H1 (cell line): ENCODE measurements at places on chromosomes 5 and 9.
A peak's percentile ranks its signal among the peaks of the same experiment; 100 is the strongest.

DNA sequence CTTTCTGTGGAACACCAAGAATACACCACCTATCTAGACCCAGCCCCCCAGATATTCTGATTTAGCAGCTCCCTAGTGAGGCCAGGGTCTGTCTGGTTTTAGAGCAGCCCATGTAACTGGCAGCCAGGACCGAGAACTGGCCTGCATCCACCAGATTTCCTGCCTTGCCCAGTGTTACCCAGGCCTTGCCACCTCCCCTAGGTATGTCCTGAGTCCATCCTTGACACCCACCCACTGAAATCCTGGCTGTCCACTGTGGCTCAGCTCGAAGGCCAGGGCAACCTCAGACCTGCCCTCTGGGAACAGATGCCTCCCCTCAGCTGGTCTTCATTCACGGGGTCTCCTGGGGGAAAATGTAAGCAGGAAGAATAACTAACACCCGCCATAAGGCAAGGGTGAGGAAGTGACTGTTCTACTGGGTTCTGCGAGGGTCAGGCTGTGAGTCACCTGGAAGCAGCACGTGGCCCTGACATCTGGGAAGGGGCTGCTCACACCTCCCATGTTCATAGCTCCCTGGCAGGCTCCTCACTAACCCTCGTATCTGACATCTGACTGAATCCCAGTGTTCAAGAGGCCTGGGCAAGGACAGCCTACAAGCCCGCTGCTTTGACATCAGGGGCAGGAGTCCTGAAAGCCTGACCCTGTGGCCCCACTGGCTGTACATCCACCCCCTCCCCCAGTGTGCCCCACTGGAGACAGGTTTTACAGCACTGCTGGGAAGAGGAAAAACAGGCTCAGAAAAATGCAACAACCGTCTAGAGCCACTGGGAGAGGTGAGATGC is 72.7 kb downstream of the SEMA4D start:
- no peak overlapping the region for H3K4me3 ChIP-seq
- H3K27me3 ChIP-seq = no peaks in the 10 kb centered on the region
- peaks cover 8% of the 10 kb centered on the region for H3K4me1 ChIP-seq
- H3K36me3 ChIP-seq = no peaks in the 10 kb centered on the region

GRCh38 chr9:79885093-79885857 is 313.5 kb downstream of the TLE4 start:
- DNase-seq = no peak
- H3K4me3 ChIP-seq = no peak overlapping the region
- H3K27ac ChIP-seq = no peak overlapping the region
- no peaks in the 10 kb centered on the region for H3K27me3 ChIP-seq
- no peaks in the 10 kb centered on the region for H3K36me3 ChIP-seq

DNA sequence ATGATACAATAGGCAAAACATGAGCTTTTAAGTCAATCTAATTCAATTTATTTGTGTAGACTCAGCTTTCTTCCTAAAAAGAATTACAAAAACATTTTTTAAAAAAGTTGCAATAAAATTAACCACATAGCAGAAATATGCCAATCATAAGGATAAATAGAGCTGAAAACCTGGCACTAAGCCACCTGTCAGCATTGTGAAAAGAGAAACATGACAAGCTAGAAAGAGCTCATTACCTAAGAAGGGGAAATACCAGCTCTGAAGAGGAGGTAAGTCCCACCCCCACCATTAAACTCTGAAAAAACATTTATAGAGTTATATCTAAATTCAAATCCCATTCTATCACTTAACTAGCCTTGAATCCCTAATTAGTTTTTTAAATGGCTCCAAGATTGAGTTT is 372.9 kb downstream of the OSTF1 start:
- H3K36me3 ChIP-seq = no peaks in the 10 kb centered on the region
- H3K4me1 ChIP-seq = peaks cover 11% of the 10 kb centered on the region; the same call in 1 of the 2 replicates
- H3K27ac ChIP-seq = no peak overlapping the region
- DNase-seq = no peak
- no peaks in the 10 kb centered on the region for H3K27me3 ChIP-seq

DNA sequence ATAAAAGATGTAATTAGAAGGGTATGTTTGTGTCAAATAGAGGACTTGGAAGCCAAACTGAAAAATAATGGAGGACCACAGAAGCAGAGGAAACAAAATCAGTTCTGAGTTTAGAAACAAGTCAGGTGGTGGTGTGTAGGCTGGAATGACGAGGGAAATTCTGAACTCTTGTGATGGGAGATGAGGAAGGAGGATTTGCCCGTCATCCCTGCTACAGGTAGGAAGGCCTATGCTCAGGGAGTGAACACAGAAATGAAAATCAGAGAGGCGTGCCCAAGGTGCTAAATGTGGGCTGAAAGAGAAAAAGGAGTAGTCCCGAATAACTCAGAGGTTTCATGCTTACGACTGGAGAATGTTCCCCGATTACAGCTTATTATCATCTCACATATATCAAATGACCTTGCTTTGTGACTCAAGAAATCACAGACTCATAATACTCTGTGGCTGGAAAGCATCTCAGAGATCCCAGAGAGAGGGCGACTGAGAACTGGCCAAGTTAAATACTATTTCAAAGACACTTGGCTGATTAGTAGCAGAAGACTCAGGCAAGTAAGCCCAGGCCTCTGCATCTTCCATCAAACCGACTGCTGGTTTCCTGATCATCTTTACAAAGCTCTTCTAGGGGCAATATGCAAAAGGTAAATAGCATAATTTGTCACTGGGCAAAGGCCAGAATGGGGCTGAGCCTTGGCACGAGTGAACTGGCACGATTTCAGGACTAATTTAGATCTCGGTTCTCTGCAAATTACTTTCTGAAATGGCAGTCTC is 126.0 kb downstream of the SUSD1 start:
- no peak overlapping the region for H3K27ac ChIP-seq
- DNase-seq = no peak
- H3K36me3 ChIP-seq = no peaks in the 10 kb centered on the region
- H3K4me1 ChIP-seq = no peaks in the 10 kb centered on the region
- no peaks in the 10 kb centered on the region for H3K27me3 ChIP-seq
- H3K4me3 ChIP-seq = no peak overlapping the region

GRCh38 chr9:95215336-95215898 is 102.1 kb downstream of the FANCC start:
- peaks cover 6% of the 10 kb centered on the region for H3K4me1 ChIP-seq
- no peaks in the 10 kb centered on the region for H3K36me3 ChIP-seq
- no peak overlapping the region for H3K4me3 ChIP-seq
- H3K27ac ChIP-seq = no peak overlapping the region
- DNase-seq = no peak

GRCh38 chr9:20084125-20084524 is 295.3 kb upstream of the SLC24A2 start:
- H3K27me3 ChIP-seq = no peaks in the 10 kb centered on the region
- H3K4me1 ChIP-seq = no peaks in the 10 kb centered on the region
- no peak overlapping the region for H3K27ac ChIP-seq

- no peak overlapping the region for H3K4me3 ChIP-seq
- no peaks in the 10 kb centered on the region for H3K27me3 ChIP-seq
- no peak for DNase-seq
- no peaks in the 10 kb centered on the region for H3K36me3 ChIP-seq
- H3K27ac ChIP-seq = no peak overlapping the region
Measured at GRCh38 chr5:105953616-105954015, 1717.1 kb downstream of the EFNA5 start.

- H3K4me3 ChIP-seq = no peak overlapping the region
- no peaks in the 10 kb centered on the region for H3K4me1 ChIP-seq
- DNase-seq = no peak
- no peak overlapping the region for H3K27ac ChIP-seq
- H3K36me3 ChIP-seq = no peaks in the 10 kb centered on the region
Measured at GRCh38 chr9:6889868-6890267, 132.1 kb downstream of the KDM4C start.

DNA sequence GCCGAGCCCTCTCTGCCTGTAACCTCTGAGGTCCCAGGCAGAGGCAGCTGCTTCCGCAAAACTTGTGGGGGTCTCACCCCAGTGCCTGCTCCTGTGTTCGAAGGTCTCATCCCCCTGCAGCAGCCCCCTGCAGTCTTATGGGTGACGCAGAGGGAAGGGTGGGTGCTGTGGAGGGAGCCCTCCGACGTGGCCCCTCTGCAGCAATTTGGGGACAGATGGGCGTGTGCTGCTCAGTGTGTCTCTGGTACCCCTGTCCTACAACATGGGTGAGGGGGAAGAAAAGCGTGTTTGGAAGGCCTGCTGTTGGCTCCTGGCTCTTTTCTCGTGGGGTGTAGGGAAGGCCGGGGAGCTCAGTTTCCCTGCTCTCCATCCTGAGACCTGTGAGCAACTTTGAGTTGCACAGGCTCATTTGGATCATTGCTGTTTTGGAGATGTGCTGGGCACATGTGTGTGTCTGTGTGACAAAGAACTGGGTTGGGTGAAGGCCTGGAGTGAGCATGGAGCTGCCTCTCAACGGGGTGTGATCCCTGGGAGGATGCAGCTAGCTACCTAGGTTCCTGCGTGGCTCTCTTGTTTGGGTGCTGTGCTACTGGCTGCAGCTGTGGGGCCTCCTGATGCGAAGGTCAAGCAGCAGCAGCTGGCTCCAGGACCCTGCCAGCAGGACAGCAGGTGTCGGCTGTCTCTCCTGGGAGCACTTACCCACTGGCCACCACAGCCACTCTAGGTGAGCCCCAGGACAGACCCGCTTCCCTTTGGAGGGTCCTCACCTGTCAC is 179.6 kb upstream of the PITX1 start:
- no peak overlapping the region for H3K27ac ChIP-seq
- peaks cover 6% of the 10 kb centered on the region for H3K4me1 ChIP-seq
- no peaks in the 10 kb centered on the region for H3K36me3 ChIP-seq
- no peaks in the 10 kb centered on the region for H3K27me3 ChIP-seq
- DNase-seq = no peak

- H3K4me1 ChIP-seq = no peaks in the 10 kb centered on the region
- H3K27me3 ChIP-seq = no peaks in the 10 kb centered on the region
- no peak overlapping the region for H3K27ac ChIP-seq
- H3K36me3 ChIP-seq = no peaks in the 10 kb centered on the region
- no peak for DNase-seq
Measured at GRCh38 chr9:113449376-113449775, 14.2 kb upstream of the RGS3 start.

GRCh38 chr5:122445070-122445469 is 133.0 kb downstream of the SNCAIP start:
- H3K27ac ChIP-seq = no peak overlapping the region
- DNase-seq = no peak
- H3K36me3 ChIP-seq = no peaks in the 10 kb centered on the region

GRCh38 chr5:112635276-112635675 is 102.4 kb upstream of the APC start:
- H3K27me3 ChIP-seq = no peaks in the 10 kb centered on the region
- H3K36me3 ChIP-seq = no peaks in the 10 kb centered on the region
- DNase-seq = no peak
- no peaks in the 10 kb centered on the region for H3K4me1 ChIP-seq

- no peaks in the 10 kb centered on the region for H3K36me3 ChIP-seq
- H3K4me3 ChIP-seq = no peak overlapping the region
- H3K27ac ChIP-seq = no peak overlapping the region
- H3K27me3 ChIP-seq = no peaks in the 10 kb centered on the region
Measured at GRCh38 chr9:114722937-114723620, 41.1 kb upstream of the TEX48 start.

DNA sequence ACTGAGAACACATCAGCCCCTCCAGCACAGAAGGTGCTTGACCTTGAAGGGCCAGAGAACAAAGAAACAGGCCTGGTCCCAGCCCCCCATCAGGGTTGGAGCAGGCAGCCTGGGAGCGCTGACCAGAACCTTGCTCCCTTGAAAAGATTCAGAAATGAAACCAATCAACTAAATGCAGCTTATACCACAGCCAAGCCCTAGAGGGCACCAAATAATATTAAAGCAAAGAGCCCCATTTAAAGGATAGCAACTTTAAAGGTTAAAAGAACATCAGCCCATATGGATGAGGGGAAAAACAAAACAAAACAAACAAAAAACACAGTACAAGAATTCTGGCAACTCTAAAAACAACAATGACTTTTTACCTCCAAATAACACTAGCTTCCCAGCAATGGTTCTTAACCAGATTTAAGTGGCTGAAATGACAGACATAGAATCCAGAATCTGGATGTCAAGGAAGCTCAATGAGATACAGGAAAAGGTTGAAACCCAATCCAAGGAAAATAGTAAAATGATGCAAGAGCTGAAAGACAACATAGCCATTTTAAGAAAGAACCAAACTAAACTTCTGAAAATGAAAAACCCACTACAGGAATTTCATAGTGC is 471.9 kb downstream of the MTRR start:
- H3K27me3 ChIP-seq = no peaks in the 10 kb centered on the region
- H3K36me3 ChIP-seq = no peaks in the 10 kb centered on the region
- no peaks in the 10 kb centered on the region for H3K4me1 ChIP-seq
- DNase-seq = peak; percentile 48
- H3K4me3 ChIP-seq = no peak overlapping the region

GRCh38 chr5:28603869-28604268 is 1565.5 kb upstream of the CDH9 start:
- H3K4me1 ChIP-seq = no peaks in the 10 kb centered on the region
- H3K27ac ChIP-seq = no peak overlapping the region

DNA sequence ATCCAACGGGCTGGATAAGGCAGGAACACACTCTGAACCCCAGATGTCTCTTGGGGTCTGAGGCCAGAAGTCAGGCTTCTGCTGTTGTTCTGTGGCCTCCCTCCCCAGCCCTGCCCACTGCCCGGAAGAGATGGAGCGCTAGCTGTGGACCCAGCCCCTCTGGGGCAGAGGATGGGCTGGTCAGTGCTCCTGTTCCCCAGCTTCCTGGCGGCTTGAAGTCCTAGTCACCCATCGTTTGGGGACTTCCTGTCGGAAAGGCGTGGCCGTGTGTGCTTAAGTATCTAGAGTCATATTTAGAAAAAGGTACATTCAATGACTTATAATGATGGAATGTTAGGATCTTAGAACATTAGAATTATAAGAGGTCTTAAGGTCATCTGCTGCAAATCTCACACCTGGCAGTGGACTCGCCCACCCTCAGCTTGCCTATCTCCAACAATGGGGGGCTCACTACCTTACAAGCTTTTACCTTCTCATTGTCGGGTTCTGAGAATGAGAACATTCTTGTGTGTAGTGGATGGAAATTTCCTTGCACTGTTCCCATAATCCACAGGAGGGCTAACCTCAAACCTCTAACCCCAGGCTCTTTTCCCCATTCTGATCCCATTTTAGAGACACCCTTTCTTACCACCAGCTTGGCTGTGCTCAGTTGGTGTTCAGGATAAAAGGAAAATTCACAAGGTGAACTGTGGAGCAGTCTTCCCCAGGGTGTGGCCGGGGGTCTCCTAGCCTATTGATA is 13.4 kb upstream of the AIF1L start:
- no peak for DNase-seq
- H3K27me3 ChIP-seq = no peaks in the 10 kb centered on the region
- no peak overlapping the region for H3K27ac ChIP-seq
- H3K4me3 ChIP-seq = no peak overlapping the region
- no peaks in the 10 kb centered on the region for H3K4me1 ChIP-seq
- no peaks in the 10 kb centered on the region for H3K36me3 ChIP-seq

DNA sequence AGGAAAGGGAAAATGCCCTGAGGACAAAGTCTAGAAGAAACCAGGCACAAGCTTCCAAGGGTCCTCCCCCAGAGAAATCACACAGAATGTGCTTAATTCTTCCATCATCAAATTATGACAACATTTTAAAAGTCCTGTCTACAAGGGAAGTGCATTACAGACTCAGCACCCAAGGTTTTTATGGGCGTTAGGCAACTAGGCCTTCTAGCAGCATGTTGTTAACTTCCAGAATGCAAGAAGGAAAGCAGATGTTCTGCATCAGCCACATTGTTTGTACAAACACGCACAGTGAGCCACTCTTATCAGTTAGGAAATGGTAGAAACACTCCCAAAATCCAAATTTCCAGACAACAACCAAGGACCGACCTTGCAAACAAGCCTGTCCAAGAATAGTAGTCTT is 26.5 kb downstream of the SMC5 start:
- H3K27me3 ChIP-seq = no peaks in the 10 kb centered on the region
- no peaks in the 10 kb centered on the region for H3K36me3 ChIP-seq
- no peak for DNase-seq
- H3K27ac ChIP-seq = no peak overlapping the region
- H3K4me1 ChIP-seq = no peaks in the 10 kb centered on the region
